ENCODE measurements at places on chromosomes 3 and 15. TPM values are rescaled to one million over a fixed set of nuclear protein-coding genes. Genes with fewer than 3 reads are reported as not detected.

DNA sequence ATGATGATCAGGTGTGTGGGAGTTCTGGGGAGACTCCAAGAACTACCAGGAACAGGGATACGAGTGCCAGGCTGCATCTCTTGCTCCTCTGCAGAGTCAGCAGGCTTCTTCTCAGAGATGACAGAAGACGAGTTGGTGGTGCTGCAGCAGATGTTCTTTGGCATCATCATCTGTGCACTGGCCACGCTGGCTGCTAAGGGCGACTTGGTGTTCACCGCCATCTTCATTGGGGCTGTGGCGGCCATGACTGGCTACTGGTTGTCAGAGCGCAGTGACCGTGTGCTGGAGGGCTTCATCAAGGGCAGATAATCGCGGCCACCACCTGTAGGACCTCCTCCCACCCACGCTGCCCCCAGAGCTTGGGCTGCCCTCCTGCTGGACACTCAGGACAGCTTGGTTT lies 7.9 kb downstream of the PRRT3 start:
- H3K36me3 ChIP-seq, result no peaks in the 10 kb centered on the region
- no peak overlapping the region for H3K27ac ChIP-seq
- no peak overlapping the region for H3K4me3 ChIP-seq

DNA sequence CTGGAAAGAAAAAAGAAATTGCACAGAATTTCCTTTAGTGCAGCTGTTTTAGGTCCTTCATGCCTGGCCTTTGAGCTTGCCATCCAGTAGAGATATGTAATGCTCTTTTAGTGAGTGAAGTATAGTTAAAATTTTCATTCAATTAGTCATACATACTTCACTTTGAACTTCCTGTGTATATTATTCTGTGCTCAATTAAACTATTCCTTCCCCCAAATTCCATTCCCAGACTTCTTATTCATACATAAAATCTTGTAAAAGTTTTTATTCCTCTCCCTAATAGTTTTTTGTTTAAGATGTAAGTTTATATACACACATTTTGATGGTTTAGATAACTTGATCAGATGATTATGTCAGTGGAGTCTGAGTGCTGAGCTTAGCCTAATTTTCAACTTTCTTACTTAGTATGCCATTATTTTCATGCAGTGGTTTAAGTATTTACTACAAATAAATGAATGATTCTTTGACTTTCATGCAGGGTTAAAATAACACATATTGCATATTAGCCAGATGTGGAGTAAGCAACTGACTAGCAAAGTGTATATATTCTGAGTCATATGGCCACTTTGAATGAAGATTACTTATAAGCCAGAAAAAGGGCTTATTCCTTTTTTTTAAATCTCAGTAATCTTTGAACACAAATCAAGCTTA lies 42.5 kb upstream of the ABHD10 start:
- H3K36me3 ChIP-seq, result peaks cover 27% of the 10 kb centered on the region
- H3K4me1 ChIP-seq, result peaks cover 26% of the 10 kb centered on the region
- no peak for DNase-seq
- H3K27ac ChIP-seq, result peak overlapping the region; percentile 14
- no peaks in the 10 kb centered on the region for H3K27me3 ChIP-seq

DNA sequence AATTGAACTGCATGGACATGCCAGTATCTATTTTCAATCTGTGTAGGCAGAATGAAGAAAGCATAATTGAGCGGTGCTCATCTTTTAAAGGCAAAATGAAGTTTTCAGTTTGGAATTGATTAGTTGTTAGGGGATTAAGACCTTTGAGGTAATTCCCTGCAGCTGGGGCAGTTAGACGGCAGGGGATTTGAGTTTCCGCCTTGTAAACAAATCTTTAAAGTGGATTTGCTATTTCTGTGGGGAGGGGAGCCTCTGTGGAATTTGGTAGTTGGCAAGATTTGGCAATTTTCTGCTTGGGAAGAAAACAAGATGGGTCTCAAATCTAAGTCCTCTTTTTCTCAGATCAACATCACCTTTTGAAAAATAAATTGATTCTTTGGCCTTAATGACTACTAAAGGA lies 212.5 kb upstream of the CNTN6 start:
- H3K36me3 ChIP-seq, result no peaks in the 10 kb centered on the region
- no peak overlapping the region for H3K4me3 ChIP-seq
- DNase-seq, result no peak
- H3K4me1 ChIP-seq, result no peaks in the 10 kb centered on the region
- no peak overlapping the region for H3K27ac ChIP-seq

GRCh38 chr15:80309769-80310384 lies 57.9 kb upstream of the CTXND1 start:
- H3K27ac ChIP-seq, result no peak overlapping the region
- no peaks in the 10 kb centered on the region for H3K36me3 ChIP-seq
- no peak for DNase-seq
- no peaks in the 10 kb centered on the region for H3K27me3 ChIP-seq
- no peak overlapping the region for H3K4me3 ChIP-seq

- H3K27ac ChIP-seq, result no peak overlapping the region
- H3K4me3 ChIP-seq, result no peak overlapping the region
- DNase-seq, result no peak
- no peaks in the 10 kb centered on the region for H3K4me1 ChIP-seq
- H3K27me3 ChIP-seq, result no peaks in the 10 kb centered on the region
Measured at GRCh38 chr3:17258823-17259436, 374.2 kb downstream of the PLCL2 start.

DNA sequence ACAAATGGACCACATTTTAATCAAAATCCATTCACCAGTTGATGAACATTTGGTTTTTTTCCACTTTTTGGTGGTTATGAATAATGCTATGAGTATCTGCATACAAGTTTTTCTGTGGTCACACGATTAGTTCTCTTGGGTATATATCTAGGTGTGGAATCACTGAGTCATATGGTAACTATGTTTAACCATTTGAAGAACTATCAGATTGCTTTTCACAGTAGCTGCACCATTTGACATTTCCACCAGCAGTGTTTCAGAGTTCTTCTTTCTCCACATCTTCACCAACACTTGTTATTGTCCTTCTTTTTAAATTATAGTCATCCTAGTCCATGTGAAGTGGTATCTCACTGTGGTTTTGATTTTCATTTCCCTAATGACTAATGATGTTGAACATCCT lies 33.3 kb upstream of the ATG7 start:
- H3K36me3 ChIP-seq, result no peaks in the 10 kb centered on the region
- H3K27me3 ChIP-seq, result no peaks in the 10 kb centered on the region
- H3K4me1 ChIP-seq, result no peaks in the 10 kb centered on the region

GRCh38 chr3:31836131-31837075 lies 144.7 kb downstream of the OSBPL10 start:
- H3K27ac ChIP-seq, result no peak overlapping the region
- H3K36me3 ChIP-seq, result no peaks in the 10 kb centered on the region
- no peak overlapping the region for H3K4me3 ChIP-seq
- H3K27me3 ChIP-seq, result no peaks in the 10 kb centered on the region
- no peaks in the 10 kb centered on the region for H3K4me1 ChIP-seq

DNA sequence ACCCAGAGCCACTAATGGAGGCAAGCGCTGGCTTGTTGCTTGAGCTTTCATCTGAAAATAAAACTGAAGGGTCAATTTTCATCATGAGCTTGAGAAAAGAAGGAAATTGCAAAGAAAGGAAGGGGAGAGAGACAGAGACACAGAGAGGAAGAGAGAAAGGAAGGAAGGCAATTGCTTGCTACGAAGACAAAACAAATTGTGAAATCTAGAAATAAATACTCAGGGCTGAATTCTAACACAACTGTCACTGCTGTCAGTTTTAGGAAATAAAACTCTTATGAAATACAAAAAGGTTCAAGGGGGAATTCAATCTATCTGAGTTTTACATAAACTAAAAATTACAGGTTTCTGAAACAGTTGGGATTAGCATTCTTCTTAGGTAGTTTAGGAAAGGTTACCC lies 36.7 kb downstream of the FOXP1 start:
- peaks cover 18% of the 10 kb centered on the region for H3K4me1 ChIP-seq
- H3K27me3 ChIP-seq, result no peaks in the 10 kb centered on the region
- no peak overlapping the region for H3K27ac ChIP-seq

- no peak for DNase-seq
- H3K4me3 ChIP-seq, result no peak overlapping the region
- H3K27ac ChIP-seq, result no peak overlapping the region
- H3K27me3 ChIP-seq, result no peaks in the 10 kb centered on the region
Measured at GRCh38 chr3:136949708-136950107, 8.1 kb upstream of the IL20RB start.

Gene SIDT1
- total RNA-seq, result 2.1 TPM

Gene ATP13A5
- total RNA-seq, result not detected

- DNase-seq, result no peak
- H3K36me3 ChIP-seq, result no peaks in the 10 kb centered on the region
- H3K4me1 ChIP-seq, result no peaks in the 10 kb centered on the region
- no peaks in the 10 kb centered on the region for H3K27me3 ChIP-seq
- no peak overlapping the region for H3K4me3 ChIP-seq
Measured at GRCh38 chr3:49654955-49655556, 19.1 kb upstream of the APEH start.

DNA sequence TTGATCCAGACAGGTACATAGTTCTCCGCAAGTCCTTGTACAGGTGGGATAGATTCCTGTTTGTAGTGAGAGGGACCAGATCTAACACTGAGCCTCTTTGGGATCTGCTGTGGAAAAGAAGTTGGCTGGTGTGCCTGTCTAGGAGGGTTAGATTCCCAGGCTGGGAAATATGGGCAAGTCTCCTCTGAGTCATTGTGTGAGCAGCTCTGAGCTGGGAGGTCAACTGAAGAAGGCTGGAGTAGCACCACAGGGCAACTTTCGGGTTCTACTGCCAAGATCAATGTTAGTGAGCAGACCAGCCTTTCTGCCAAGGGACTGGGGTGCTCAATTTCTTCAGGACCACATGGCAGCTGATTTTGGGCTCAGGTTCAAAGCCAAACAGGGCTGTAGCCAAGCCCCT lies 33.4 kb downstream of the CLDN1 start:
- no peaks in the 10 kb centered on the region for H3K4me1 ChIP-seq
- DNase-seq, result no peak
- no peaks in the 10 kb centered on the region for H3K36me3 ChIP-seq
- H3K4me3 ChIP-seq, result no peak overlapping the region

DNA sequence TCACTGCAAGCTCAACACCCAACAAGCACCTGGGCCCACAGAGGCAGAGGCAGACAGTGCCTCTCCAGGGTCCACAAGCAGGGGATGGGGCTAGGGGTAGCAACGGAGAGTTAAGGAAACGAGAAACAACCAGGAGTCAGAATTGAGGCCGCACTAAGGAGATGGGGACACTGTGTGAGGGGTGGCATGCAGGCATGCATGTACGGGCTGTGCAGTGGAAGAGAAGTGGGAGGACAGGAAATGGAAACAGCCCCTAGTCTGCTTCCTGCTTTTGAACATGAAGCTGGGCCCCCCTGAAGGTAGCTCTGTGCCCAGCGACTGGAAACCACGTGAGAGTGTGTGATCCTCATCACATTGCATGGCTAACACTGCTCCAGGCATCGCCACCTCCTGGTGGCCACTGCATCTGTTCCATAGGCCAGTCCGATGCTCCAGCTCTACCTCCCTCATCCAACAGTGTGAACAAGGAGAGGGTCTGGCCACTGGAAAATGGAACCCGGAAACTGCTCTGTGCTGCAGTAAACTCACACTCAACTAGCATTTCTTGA lies 44.0 kb downstream of the XXYLT1 start:
- no peaks in the 10 kb centered on the region for H3K36me3 ChIP-seq
- no peak for DNase-seq
- H3K27ac ChIP-seq, result no peak overlapping the region
- peaks cover 18% of the 10 kb centered on the region for H3K4me1 ChIP-seq
- H3K27me3 ChIP-seq, result no peaks in the 10 kb centered on the region
- no peak overlapping the region for H3K4me3 ChIP-seq

DNA sequence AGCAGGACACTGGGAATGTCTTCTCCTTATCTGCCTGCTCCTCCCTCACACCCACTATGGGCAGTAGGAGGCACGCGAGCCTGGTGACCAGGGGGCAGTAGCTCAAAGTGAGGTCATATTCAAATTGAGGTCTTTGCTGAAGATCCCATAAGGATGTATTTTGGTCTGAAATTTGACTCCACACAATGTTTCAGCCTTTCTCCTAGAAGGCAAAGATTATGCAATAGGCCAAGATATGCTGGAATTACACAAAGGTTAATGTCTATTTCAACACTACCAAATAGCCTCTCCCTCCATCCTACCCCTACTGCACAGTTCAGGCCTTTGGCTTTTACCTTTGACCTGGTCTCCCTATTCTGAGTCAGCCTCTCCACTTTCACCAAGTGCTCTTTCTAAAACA lies 203.0 kb downstream of the TIGIT start:
- H3K27me3 ChIP-seq, result no peaks in the 10 kb centered on the region
- no peak overlapping the region for H3K4me3 ChIP-seq
- H3K4me1 ChIP-seq, result peaks cover 24% of the 10 kb centered on the region
- H3K27ac ChIP-seq, result peak overlapping the region; percentile 48
- no peak for DNase-seq

Gene RBP2
- total RNA-seq, result not detected

DNA sequence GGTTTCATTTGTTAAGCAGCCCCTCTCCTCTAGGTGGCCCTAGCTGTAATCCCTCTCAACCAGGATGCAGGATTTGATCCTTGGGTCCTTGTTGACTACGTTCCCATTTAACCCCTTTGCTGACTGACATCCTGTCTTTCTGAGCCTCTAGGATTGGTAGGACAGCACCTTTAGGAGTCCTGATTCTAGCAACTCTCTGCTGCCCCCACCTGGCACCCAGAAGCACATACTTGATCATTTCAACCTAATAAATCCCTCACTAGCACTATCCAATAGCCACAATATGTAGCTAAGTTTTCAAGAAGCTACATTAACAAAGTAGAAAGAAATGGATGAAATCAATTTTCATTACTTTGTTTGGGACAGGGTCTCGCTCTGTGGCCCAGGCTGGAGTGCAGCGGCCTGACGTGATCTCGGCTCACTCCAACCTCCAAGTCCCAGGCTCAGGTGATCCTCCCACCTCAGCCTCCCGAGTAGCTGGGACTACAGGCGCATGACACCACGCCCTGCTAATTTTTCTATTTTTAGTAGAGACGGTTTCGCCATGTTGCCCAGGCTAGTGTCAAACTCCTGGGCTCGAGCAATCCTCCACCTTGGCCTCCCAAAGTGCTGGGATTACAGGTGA lies 28.3 kb downstream of the RSL24D1 start:
- H3K4me1 ChIP-seq, result no peaks in the 10 kb centered on the region
- H3K27ac ChIP-seq, result no peak overlapping the region
- DNase-seq, result peak; percentile 18
- no peaks in the 10 kb centered on the region for H3K27me3 ChIP-seq

- no peaks in the 10 kb centered on the region for H3K36me3 ChIP-seq
- H3K4me1 ChIP-seq, result peaks cover 14% of the 10 kb centered on the region
- no peak overlapping the region for H3K4me3 ChIP-seq
- DNase-seq, result no peak
- H3K27me3 ChIP-seq, result no peaks in the 10 kb centered on the region
- H3K27ac ChIP-seq, result no peak overlapping the region
Measured at GRCh38 chr15:70508561-70509281, 254.6 kb downstream of the UACA start.

- no peaks in the 10 kb centered on the region for H3K4me1 ChIP-seq
- H3K36me3 ChIP-seq, result no peaks in the 10 kb centered on the region
- no peak for DNase-seq
- H3K4me3 ChIP-seq, result no peak overlapping the region
- no peak overlapping the region for H3K27ac ChIP-seq
Measured at GRCh38 chr3:139695426-139696313, 17.9 kb upstream of the NMNAT3 start.

Gene ATP6V1A
- total RNA-seq, result 17.6 TPM

Gene FETUB
- total RNA-seq, result not detected

- H3K27ac ChIP-seq, result no peak overlapping the region
- H3K4me1 ChIP-seq, result no peaks in the 10 kb centered on the region
- H3K4me3 ChIP-seq, result no peak overlapping the region
- no peaks in the 10 kb centered on the region for H3K27me3 ChIP-seq
- DNase-seq, result peak; percentile 81
- H3K36me3 ChIP-seq, result no peaks in the 10 kb centered on the region
Measured at GRCh38 chr3:183306798-183307671, 54.0 kb downstream of the B3GNT5 start.

- H3K4me3 ChIP-seq, result no peak overlapping the region
- no peak for DNase-seq
- H3K27ac ChIP-seq, result no peak overlapping the region
- no peaks in the 10 kb centered on the region for H3K36me3 ChIP-seq
- no peaks in the 10 kb centered on the region for H3K4me1 ChIP-seq
Measured at GRCh38 chr3:197355713-197356112, 57.3 kb upstream of the DLG1 start.
